CD8-positive, alpha-beta memory T cell (primary cell): ENCODE measurements at places on chromosomes 4 and X. TPM values are rescaled to one million over a fixed set of nuclear protein-coding genes. Genes with fewer than 3 reads are reported as not detected.

DNA sequence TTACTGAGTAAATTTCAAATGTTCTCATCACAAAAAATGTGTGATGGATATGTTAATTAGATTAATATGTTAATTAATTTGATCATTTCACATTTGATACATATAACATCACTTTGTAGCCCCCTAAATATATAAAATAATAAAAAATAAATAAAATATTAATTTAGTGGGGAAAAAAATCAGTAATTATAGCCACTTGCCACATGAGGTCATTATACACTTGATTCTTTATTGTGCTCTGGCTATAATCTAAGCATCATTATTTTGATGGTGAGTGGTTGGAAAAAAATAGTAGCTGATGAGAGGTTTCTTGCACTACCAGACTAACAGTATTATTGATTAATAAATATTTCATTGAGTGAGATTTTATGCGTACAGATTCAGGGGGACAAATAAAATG is 57.4 kb downstream of the DCK start:
- no peak for DNase-seq

DNA sequence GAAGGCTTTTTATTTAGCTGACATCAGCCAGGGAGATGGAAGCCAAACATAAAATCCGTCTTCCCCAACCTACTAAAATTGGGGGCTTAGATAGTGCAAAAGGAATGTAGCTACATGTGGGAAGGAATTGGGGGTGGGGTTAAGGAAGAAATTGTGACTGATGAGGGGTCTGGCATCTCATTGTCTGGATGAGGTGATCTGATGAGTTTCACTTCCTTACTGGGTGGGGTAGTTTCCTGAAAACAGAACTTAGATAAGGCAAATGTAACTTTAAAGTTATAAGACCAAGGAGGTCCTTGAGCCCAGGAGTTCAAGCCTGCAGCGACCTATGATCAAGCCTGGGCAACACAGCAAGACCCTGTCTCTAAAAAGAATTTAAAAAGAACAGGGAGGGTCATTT is 105.5 kb upstream of the NEIL3 start:
- DNase-seq: no peak

DNA sequence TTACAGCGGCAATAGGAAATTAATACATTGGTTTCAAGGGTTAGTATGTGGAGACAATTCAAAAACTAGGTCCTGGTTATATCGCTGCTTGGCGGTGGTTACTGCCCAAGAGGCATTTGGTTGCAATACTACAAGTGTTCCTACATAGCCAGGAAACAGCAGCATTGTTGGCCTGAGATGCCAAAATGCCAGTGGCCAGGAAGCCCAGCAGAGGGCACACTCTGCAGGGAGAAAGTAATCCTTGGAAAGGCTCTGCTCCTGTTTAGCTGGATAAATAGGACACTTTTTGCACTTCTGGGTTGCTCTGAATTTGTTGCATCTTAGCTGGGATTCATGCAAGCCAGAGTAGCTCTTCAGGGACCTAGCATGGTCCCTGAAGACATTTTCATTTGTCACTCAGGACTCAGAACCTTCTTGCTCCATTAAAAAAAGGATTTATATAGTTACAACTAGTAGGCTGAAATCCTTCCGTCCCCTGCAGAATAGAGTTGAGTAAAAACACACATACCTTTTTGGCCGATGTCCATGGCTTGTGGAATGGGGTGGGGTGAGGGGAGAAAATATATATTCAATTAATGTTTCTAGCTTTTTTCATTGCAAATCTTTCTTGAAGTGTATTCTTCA is 8.1 kb upstream of the GPR119 start:
- no peak for DNase-seq

DNA sequence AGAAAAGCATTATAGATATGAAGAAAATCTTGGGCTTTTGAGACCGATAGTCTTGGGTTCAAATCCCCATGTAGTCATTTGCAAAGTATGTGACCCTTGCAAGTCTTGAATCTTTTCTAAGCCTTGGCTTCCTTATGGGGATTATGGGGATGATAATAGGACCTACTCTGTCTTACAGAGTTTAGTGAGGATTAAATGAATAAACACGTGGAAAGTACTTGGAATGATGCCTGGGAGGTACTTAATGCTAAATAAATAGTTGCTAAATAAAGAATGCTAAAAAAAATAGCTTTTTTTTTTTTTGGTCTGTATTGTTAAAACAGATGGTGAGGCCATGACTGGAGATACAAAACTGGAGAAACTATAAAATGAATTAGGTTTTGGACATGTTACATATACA is 292.7 kb downstream of the GPAT3 start:
- DNase-seq: no peak

GRCh38 chr4:43360296-43360695 is 467.8 kb downstream of the GRXCR1 start:
- DNase-seq: no peak

The USP46 gene
- 16.9 TPM for total RNA-seq

The FGF13 gene
- not detected for total RNA-seq

The CLNK gene
- total RNA-seq: 0.31 TPM

The ZFYVE28 gene
- total RNA-seq: 13.2 TPM
